ENCODE measurements at places on chromosomes 13 and 19.

DNA sequence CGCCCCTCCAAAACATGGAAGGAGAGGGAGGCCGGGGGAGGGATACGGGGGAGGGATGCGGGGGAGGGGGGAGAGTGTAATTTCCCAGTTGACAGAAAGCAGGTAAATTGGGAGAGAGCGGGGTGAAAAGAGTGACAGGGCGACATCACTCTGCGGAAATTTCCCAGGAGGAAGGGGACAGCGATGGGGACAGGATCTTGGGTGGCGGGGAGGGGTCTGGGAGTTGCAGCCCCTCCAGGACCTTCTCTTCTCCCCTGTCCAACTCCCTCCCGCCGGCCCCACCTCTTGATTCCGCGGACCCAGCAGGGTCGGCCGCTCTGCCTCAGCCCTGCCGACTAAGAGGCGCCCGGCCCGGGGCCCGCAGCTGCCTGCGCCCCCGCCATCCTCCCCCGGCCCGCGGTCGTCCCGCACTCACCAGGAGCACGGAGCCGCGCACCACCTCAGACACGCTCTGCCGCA, 108.0 kb upstream of the DOCK9 start:
- DNase-seq: no peak

- DNase-seq: no peak
These were observed 1.3 kb downstream of the ALG5 start for GRCh38 chr13:36997716-36998427.

DNA sequence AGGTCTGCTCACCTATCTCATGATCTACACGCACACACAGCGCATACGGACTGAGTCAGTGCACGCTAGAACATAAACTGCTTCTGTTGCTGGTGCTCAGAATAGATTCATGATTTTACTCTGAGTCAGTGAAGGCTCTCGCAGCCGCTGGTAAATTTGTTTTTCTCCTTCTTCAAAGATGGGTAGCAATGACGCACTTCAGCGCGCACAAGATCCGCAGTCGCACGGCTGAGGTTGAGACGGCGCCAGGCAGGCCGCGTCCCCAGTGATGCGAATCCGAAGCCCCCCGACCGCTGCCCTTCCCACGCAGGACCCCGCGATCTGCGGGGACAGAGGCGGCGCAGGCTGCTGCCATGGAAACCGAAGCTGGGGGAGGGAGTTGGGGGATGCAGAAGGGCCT, 103.7 kb upstream of the USP29 start:
- no peak for DNase-seq

GRCh38 chr19:46383171-46383815, 30.1 kb downstream of the CCDC8 start:
- DNase-seq: no peak

DNA sequence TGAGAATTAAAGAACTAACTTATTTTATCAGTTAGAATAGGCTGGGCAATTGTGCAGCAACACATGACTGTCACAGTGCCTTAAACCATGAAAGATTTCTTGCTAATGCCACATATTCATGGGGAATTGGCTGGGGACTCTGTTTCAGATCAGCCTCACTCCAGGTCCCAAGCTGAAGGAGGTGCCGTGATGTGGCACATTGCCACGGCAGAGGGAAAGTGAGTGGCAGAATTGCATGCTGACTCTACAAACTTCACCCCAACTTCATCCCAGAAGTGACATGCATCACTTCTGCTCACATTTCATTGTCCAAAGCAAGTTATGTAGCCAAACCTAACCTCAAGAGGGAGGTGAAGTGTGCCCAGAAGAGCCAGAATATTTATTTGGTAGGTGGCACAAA, 37.8 kb downstream of the OLFM4 start:
- DNase-seq: no peak

DNA sequence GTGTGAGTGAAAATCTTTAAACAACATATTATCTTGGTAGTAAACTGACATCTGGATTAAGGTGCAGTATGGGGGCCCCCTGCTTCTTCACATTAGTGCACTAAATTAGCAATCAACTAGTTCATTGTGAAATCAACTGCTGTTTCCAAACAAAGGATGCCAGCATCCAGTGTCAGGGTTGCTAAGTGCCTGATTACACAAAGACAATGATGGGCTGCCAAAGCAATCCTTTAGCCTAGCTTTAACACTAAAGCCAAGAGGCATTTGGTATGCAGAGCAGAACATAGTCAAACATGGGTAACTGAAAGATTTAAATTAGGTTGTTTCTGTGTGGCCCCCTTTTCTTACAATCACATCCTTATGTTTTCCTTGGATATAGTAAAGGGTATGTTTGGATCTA, 543.1 kb upstream of the SLITRK5 start:
- no peak for DNase-seq

DNA sequence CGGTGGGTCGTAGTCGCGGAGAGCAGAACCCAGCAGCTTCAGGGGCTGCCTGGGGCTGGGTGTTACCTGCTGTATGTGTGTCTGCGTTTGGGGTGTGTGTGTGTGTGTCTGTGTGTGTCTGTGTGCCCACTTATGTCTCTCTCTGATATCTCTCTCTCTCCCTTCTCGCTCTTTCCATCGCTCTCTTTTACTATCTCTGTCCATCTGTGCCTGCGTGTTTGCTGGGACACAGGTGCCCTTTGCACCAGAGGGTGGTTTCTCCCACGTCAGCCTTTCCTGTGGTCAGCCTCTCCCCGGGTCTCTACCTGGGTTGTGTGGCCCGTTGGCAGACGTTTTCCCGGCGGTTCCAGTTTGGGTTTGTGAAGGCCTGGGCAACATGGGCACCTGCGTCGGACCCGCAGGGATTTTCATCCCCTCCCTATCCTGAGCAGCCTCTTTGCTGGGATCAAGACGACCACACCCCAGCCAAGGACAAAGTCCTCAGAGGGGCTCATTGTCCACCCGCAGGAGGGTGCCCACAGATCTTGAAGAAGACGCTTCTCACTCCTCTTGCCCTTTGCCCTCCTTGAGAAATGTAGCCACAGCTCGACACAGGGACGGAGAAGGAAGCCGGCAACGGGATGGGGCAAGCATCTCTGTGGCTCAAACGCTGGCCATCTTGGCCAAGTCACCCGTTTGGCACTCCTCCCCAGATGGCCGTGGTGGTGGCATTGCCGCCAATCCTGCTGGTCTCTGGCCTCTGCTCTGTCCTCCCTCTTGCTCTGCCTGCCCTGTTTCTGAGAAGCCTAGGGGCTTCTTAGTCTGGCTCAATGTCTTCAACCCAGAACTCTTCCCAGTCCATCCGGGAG, 43.3 kb downstream of the ZNF146 start:
- DNase-seq: no peak

DNA sequence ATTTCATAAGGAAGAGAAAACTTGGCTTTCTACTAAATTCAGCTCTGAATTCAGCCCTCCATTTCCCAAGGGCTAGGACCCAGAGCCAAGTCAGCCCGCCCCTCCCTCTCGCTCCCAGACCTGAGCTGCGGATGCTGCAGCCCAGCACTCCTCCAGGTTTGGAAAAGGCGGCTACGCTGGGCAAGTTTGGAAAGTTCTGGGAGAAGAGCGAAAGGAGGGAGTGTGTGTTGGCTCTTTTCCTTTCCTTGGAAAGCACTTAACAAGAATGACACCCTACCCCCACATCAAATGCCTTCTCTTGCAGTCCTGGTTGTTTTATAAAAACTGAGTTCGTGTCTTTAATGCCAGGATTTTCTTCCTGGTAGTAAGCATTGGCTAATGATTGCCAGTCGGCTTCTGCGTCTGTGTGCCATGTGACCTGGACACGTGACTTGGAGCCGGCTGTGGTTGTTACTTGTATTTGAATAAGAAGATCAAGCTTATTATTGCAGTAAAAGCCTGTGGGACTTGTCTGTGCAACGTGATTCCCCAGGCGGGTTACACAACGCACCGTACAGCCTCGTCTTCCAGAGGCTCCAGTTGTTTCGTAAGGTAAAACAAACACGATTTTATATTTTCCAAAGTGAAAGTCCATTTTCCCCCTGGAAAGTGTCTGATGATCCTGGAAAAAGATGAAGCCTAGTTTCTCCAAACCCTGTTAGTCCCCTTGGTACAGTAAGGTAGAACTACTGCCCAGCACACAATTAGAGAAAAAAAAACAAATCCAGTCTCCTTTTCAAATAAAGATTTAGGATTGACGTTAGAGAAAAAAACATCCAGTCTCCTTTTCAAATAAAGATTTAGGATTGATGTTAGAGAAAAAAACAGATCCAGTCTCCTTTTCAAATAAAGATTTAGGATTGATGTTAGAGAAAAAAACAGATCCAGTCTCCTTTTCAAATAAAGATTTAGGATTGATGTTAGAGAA, 26.8 kb upstream of the UBE2L5 start:
- peak; percentile 51 for DNase-seq

DNA sequence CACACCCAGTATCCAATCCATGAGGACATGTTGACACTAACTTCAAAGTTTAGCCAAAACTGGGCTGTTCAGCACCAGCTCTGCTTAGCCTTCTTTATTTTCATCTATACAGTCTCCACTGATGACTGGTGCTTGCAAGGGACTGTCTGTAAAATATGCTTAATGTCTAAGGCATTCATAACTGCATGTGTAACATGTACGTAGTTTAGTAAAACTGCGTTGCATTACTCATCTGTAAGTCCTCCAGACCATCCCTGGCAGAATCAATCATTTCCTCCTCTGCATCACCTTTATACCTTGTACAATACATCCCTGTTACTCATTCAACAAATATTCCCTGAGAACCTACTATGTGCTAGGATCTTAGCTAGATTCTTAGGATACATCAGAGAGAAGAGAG, 362.1 kb downstream of the MTUS2 start:
- DNase-seq: no peak

DNA sequence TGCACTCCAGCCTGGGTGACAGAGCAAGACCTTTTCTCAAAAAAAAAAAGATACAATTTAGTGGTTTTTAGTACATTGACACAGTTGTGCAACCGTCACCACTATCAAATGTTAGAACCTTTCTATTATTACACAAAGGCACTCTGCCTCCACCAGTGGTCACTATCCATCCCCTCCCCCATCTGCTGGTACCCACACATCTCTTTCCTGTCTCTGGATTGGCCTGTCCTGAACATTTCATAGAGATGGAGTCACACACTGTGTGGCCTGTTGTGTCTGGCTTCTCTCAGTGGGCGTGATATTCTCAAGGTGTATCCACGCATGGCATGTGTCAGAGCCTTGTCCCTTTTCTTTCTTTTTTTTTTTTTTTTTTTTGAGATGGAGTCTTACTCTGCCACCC, 11.2 kb downstream of the KDM4B start:
- DNase-seq: no peak

DNA sequence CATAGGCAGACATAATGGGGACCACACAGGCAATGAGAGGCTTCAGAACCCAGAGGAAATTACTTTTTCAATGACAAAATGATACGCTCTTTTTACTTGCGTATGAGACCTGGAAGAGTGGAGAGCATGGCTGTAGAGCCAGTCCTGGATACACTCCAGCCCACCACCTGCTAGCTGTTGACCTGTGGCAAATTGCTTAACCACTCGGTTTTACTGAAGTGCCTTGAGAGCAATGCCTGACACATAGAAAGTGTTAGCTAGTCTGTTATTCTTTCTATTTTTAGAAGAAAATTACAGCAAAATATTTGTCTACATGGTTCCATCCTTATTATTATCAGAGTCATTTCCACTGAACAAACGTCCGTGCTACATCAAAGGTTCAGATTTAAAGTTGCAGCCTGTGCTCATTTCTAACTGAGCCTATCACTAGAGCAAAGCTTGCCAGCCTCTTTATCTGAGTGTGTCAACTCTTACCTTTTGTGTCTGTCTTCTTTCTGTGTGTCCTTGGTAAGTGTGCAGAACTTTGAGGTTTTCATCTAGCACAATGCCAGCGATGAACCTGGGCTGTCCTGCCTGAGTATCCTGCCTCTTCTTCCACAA, 9.6 kb upstream of the GPR183 start:
- DNase-seq: no peak

GRCh38 chr13:113091211-113091771, 14.3 kb upstream of the F7 start:
- no peak for DNase-seq

- no peak for DNase-seq
These were observed 924.5 kb upstream of the PRR20A start for GRCh38 chr13:56216221-56216620.

DNA sequence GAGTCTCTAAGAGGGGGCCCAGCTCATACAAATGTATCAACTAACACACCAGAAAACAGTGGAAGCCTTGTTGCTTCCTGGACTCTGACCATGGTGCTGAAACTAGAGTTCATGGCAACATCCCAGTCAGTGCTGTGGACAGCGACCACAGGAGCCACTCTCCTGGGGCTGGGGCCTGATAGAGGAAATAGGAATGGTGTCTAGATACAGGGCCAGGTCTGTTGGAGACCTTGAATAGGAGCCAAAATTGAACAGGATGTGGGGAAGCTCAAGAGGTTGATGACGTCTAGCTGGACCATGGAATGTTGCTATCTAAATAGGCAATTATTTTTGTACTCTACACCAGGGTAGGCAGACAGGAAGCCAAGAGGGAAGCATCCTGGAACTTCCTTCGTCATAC, 21.7 kb downstream of the LILRB4 start:
- peak; percentile 10 for DNase-seq

GRCh38 chr13:42524487-42525034, 49.4 kb upstream of the TNFSF11 start:
- no peak for DNase-seq

DNA sequence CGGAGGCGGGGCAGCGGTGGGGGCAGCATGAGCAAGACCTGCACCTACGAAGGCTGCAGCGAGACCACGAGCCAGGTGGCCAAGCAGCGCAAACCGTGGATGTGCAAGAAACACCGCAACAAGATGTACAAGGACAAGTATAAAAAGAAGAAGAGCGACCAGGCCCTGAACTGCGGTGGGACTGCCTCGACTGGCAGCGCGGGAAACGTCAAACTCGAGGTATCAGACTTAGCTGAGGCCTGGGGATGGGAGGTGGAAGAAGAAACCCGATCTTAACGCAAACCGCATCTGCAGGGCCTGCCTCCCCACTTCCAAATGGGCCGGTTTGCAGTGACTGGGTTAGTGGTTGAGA, 693 bp downstream of the RFXAP start:
- peak; percentile 14 for DNase-seq

DNA sequence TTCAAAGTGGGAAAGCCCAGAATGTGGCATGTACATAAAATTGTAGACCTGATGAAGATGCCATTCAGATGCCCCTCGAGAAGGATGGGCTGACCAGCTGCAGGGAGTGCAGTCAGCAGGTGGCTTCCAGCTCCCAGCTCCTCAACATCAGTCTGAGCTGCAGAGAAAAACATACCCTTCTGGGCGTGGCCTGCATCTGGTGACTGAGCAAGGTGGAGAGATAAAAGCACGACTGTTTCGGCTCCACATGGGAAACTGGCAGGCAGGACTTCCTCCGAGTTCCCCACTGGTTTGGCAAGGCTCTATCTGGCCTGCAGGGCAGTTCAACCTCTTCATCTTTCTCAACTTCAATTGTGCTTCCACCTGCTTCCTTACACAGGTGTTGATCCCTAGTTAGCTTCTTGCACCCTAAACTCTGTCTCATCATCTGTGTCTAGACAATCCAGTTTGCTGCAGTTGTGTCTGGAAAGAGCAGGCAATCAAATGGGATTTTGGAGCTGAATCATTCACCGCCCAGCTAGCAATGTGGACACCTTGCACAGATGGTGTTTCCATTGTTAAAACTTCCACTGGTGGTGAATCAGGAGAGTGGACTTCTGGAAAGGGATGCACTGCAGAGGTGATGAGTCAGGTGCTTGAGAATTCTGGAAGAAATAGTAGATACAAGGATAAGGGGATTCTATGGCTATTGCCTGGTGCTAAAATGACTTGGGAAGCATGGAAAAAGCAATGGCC, 56.8 kb downstream of the POLR1D start:
- DNase-seq: no peak
